Heart left ventricle (tissue), 16 donors: ENCODE measurements at places on chromosomes 3 and 15. TPM values are rescaled to one million over a fixed set of nuclear protein-coding genes. Genes with fewer than 3 reads are reported as not detected.

GRCh38 chr3:159789017-159789416 lies 199.6 kb upstream of the IL12A start:
- DNase-seq = no peak

SIDT1 gene
- 2.2 TPM for total RNA-seq

DNA sequence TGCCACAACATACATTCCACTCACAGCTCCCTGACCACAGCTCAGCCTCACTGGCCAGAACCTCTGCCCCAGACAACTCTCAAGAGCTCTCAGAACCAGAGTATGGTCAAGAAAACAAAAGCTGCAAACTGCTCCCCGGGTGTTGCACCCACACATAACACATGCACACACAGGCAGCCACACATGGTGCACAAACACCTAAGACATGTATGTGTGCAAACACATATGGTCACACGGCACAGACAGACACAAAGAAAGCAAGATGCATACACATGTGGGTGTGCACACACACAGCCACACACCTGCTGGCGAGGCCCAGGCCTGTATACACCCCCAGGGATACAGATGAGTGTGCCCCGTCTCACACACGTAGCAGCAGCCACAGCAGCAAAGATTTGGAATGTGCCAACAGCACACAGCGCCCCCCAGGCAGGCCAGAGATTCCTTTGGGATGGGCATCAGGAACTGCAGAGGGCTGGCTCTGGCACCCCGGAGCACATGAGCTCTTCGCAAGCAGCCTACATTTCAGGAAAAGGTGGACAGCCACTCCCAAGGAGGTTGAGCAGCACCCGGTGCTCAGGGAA lies 6.6 kb downstream of the KLF15 start:
- peak; percentile 20 for DNase-seq

CYP8B1 gene
- not detected for total RNA-seq
